CD4-positive, alpha-beta T cell treated with Interleukin-15 for 4 hours (primary cell): ENCODE measurements at places on chromosomes 1 and 21.
A peak's percentile ranks its signal among the peaks of the same experiment; 100 is the strongest.

- DNase-seq: no peak
Observed at GRCh38 chr21:45310459-45310858, 22.8 kb upstream of the POFUT2 start.

GRCh38 chr1:45326627-45327623 is at the start of gene HPDL:
Gene HPDL (plus strand): TSS chr1:45326895. CDS start chr1:45327149, 254 bp downstream.
- DNase-seq: peak; percentile 40

DNA sequence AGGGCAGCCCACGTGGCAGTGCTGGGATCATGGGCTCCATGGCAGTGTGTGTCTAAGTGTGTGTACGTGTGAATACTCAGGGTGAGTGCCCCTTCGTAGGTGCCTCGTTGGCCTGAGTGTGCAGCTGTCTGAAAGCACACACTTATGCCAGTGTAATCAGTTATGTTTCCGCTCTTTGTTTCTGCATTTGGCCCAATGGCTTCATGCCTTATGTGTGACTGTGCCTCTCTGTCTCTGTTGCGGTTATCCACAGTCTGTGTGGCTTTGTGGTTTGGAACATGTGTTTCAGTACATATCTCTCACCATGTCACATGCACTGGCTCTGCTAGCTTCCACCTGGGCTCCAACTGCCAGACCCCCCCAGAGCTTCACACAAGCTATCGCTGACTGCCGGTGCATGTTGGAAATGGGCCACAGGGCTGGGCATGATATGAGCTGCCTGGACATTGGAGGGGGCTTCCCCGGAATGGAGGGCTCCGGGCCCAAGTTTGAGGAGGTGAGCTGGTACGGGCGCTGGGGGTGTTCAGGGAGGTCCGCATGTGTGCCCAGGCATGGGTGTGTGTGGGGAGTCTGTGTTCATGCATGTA is 70.3 kb upstream of the TINAGL1 start:
- no peak for DNase-seq

- DNase-seq: no peak
Observed at GRCh38 chr1:235659186-235659771, 9.7 kb upstream of the GNG4 start.

DNA sequence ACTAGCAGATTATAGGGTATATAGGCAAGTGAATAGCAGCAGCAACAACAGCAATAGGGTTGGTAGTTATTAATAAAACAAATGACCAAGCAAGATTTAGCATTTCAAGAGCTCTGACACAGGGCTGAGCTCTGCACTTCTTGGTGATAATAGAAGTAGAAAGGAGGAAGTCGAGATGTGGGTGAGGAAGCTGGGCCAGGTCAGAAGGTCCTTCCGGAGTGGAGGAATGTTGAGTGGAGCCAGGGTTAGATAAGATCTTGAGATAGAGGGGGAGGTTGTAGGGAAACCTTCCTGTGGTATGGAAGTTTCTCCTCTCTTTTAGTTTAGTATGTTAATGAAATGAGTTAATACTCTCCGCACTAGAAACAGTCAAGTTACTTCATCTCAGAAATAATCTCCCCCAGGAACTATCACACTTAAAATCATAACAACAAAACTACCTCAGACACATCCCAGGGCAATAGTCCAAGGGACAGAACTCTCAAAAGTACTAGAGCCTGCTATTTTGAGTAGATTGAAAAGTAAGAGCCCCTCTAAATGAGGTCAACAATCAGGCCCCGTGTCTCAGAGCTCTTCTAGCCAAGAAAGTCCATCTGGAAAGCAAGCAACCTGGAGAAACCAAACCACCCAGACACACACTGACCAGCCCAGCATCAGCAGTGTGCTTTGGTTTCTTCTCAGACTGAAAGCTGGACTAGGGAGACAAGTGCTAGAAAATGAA is 45.4 kb upstream of the ATP1B1 start:
- DNase-seq: no peak

- DNase-seq: no peak
Observed at GRCh38 chr21:38958323-38958705, 152.6 kb downstream of the ETS2 start.

- no peak for DNase-seq
Observed at GRCh38 chr21:36193200-36193599, 36.6 kb downstream of the DOP1B start.

- DNase-seq: peak; percentile 46
Observed at GRCh38 chr1:12078938-12079861, 16.1 kb downstream of the TNFRSF8 start.

- DNase-seq: peak; percentile 76
Observed at GRCh38 chr1:152347116-152347728, 12.6 kb downstream of the FLG2 start.

DNA sequence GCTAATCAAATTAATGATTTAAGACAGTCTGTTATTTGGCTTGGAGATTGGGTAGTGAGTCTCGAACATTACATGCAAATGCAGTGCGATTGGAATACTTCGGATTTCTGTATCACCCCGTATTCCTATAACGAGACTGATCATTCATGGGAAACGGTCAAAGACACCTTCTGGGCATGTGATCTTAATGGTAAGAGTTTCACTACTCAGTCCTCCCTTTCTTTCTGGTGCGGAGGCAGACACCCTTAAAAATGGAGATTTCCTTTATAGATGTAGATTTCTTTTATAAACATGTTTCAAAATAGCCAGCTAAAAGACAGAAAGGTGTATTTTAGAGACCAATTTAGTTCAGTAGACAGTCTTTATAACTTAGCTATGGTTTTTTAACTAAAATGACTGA is 74.4 kb downstream of the HS2ST1 start:
- no peak for DNase-seq

- no peak for DNase-seq
Observed at GRCh38 chr1:37746806-37747205, 18.1 kb downstream of the EPHA10 start.

DNA sequence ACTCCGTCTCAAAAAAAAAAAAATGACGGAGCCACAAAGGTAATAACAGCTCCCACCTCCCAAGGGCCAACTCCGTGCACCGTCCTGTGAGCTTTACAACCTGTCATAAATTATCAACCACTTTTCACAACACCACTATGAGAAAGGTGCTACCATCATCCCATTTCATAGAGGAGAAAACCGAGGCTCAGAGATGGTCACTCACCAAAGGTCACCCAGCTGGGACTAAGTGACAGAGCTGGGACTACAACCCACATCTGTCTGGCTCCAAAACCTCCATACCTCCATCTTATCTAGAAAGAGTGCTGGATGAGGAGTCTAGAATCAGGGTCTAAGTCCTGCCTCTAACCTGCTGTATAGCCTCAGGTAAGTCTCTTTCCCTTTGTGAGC is 43.6 kb upstream of the ECE1 start:
- DNase-seq: no peak

DNA sequence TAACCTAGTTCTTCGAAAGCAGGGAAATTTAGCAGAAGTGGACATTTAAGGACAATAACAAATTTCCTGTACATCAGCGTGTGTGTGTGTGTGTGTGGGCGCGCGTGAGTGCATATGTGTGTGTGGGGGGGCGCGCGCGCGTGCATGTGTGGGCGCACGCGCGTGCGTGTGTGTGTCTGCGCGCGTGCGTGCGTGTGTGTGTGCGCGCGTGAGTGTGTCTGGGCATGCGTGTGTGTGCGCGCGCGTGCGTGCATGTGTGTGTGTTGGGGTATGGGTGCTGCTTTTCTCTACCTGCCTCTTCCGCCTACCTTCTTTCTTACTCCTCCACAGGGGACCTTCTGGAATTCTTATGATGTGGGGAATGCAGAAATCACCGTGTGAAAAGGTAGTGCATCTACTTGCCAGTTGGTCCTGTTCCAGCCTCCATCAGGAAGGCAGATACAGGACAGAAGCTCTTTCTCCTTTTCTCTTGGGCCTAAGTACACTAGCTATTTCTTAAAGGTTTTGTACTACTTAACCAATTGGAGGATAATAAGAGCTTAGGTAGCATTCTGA is 165.4 kb upstream of the KCNK2 start:
- no peak for DNase-seq

- no peak for DNase-seq
Observed at GRCh38 chr21:31386006-31386405, 41.9 kb upstream of the TIAM1 start.
